ENCODE measurements at places on chromosomes 11 and 22.

GRCh38 chr11:118427707-118428106 is 8.6 kb upstream of the KMT2A start:
- DNase-seq = no peak

DNA sequence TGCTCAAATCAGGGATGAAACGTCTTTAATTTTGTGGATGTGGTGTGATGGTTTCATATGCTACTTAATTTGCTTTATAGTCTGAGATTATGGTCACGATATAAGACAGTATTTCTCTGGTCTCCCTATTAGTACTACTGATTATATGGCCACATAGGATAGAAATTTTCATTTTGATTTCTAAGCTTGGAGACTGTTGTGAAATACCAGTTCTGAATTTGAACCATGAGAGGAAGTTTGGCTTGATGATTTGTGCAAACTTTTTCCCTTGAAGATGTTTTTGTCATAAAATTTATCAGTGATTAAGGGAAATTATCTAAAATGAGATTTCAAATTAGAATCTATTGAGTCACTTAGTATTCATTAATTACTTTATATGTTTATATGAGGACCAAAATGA is 2.7 kb downstream of the RNF169 start:
- DNase-seq = no peak

DNA sequence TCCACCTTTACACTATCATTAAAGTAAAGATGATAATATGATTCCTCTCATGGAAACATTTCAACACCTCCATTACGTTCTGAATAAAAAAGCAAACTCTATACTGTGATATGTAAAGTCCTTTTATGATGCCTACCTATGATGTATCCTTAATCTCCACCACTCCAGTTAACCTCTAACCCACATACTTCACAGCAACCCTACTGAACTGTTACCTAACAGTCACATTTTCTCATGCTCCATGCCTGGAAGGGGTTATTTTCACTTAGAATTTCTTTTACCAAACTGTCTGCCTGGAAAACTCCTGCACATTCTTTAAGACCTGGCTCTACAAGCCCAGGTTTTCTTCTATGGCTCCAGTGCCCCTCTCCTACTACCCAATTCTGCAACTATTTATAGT is 129.1 kb downstream of the FCHSD2 start:
- no peak for DNase-seq

DNA sequence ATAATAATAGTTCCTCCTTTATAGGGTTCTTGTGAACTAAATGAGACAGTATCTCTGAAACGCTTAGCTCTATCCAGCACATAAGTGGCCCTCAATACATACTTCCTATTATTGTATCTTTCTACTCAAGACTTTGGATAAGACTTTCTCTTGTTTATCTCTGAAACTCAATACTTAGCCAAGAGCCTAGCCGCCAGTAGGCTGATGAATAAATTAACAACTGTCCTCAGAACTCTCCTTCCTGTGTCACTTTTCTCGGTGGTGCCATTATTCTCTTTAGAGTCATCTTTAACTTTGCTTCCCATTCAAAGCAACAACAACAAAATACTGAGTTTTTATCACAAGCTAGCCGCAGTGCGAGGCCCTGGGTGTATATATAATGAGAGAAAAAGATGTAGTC is 86.9 kb downstream of the FAM83F start:
- no peak for DNase-seq

- no peak for DNase-seq
Measured at GRCh38 chr11:40203606-40204005, 1255.8 kb downstream of the LRRC4C start.

DNA sequence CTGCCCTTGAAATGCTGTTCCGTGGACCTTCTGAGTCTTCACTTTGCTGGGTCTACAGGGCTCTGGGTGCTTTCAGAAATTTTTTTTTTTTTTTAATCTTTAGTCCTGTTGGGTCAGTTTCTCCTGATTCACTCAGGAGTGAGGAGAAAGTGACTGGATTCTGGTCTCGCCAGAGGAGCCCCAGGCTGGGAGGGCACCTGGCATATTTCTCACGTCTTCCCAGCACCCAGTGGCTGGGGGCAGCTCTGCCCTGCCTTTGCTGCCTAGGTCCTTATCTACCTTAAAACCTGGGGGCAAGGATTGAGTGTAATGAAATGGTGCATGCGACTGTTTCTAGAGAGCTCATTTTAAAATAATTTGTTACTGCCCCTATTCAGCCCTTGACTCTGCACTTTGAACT is 23.3 kb downstream of the SAMM50 start:
- no peak for DNase-seq

DNA sequence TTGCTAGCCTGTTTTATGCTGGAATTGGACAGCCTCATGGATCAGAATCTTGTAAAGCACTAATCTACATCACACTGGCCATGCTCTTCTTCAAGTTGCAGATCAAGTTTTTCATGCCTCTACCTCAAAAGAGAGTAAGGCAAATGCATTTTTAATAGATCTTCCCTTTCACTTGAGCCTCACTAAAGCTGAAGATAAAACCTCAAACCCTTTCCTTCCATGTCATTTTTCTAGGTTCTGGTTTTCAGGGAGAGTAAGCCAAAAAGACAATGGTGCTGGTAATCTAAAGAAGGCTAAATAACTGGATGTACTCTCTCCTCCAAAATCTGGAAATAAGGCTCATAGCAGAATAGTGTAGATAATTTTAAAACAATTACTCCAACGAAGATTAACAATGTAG is 28.3 kb downstream of the POU2AF1 start:
- DNase-seq = no peak

Measured in right renal cortex interstitium (tissue), 3 donors.